ENCODE measurements at places on chromosomes 13 and 19.
A peak's percentile ranks its signal among the peaks of the same experiment; 100 is the strongest.

GRCh38 chr13:96768524-96768923 lies 225.8 kb downstream of the OXGR1 start:
- DNase-seq = no peak

GRCh38 chr13:31851216-31851615 lies 111.9 kb downstream of the RXFP2 start:
- no peak for DNase-seq

DNA sequence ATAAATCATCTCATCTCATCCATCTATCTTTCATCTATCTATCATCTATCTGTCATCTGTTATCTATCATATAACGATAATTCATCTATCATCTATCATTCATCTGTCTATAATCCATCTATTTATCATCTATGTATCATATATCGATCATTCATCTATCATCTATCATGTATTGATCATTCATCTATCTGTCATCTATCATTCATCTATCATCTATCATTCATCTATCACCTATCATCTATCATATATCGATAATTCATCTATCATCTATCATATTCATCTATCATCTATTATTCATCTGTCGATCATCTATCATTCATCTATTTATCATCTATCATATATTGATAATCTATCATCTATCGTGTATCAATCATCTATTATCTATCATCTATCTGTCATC lies 100.4 kb upstream of the ZNF492 start:
- DNase-seq = no peak

GRCh38 chr19:41955521-41955920 lies 3.6 kb downstream of the RABAC1 start:
- no peak for DNase-seq

DNA sequence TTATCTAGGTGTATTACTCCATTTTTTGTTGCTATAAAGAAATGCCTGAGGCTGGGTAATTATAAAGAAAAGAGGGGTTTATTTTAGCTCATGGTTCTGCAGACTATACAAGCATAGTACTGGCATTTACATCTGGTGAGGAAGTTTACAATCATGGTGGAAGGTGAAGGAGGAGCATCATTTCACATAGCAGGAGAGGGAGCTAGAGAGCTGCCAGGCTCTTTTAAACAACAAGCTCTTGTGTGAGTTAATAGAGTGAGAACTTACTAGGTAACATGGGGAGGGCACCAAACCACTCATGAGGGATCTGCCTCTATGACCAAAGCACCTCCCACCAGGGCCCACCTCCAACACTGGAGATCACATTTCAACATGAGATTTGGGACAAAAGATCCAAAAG lies 221.7 kb upstream of the GPC6 start:
- DNase-seq = no peak

- DNase-seq = no peak
Measured at GRCh38 chr19:16449330-16449961, 22.3 kb downstream of the EPS15L1 start.

DNA sequence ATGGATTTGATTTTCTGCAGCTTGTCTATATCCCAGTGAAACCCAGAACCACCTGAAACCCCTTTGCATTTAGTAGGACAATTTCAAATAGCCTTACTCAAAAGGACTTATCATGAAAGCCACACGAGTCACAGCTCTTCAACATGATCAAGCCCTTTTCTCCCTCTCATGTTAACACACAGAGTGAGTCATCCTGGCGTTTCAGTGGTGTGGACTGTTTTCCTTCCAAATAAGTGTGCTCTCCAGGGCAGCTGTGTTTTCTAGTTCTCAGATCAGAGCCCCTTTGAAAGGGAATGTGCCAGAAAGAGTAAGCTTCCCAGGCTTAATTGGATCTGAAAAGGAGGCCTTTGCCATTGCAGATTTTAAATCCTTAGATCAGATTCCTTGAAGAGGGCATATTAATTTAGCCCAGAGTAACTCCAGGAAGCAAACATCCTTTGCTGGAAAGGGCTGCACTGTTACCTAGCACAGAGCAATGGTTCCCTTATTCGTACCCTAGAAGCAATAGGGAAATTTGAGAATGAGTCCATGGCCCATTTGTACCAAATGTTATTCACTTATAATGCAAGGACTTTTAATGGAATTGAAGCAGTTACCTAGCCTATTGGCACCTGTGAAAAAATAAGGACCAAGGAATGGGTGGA lies 51.3 kb downstream of the ERICH6B start:
- DNase-seq = no peak

- peak; percentile 74 for DNase-seq
Measured at GRCh38 chr19:13847407-13848339, 29.3 kb upstream of the NANOS3 start.

- DNase-seq = no peak
Measured at GRCh38 chr19:29517946-29518345, 7.8 kb upstream of the VSTM2B start.

DNA sequence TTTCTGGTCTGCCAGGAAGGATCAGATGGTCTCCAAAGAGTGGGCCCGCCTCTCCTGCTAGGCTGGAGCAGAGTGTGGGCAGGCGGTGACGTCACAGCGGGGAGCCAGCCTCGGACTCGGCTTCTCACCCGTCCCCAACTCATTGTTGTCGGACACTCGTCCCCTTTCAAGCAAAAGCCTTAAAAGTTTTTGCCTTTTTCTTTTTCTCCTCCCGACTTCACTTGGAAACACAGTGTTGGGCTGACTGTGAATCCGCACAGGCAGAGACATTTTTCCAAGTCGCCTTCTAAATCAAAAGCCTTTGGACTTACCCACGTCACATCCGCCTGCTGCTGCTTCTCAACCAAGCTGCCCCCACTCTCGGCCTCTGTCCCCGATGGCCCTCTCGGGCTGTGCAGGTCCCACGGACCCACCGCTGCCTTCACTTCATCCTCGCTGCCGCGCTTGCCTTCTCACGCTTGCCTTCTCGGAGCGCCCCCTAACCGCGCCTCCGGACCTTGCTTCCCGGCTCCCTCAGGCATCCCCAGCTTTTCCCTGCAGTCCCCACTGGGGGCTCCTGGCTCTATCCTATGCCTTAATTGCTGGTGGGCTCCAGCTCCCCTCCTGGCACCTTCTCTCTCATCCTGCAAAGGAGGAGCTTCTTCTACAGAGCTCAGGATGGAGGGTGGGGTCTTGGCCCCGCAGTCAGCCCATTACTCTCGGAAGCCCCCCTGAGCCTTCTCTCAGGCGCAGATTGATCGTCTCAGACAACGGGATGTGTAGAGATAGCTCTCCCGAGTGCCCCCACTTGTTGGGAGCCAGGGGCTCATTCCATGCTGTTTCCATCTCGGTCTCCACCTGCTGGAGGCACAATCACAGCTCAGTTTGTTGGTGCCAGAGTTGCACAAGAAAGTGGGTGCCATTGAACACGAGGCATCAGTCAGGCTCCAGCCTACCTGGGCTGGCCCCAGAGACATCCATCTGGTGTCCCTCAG lies 3.9 kb upstream of the ZNF135 start:
- DNase-seq = no peak

GRCh38 chr19:18418029-18418482 lies 1.1 kb upstream of the SSBP4 start:
- DNase-seq = no peak

DNA sequence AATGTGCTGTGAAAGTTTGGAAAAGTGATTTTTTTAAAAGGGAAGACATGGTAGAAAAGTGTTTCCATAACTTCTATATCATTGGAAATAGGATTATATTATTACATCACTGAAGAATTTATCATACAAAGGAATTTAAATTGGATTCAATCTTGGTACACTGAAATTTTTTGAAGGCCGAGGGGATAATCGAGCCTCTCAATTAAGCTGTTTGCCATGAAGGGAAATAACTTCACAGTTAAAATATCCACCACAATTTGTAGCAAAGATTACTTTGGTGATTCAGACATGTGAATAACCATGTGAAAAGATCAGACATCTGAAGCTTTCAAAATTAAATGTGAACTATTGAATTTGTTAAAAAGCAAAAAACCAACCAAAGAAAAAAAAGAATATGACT lies 215.3 kb downstream of the KLF5 start:
- no peak for DNase-seq

DNA sequence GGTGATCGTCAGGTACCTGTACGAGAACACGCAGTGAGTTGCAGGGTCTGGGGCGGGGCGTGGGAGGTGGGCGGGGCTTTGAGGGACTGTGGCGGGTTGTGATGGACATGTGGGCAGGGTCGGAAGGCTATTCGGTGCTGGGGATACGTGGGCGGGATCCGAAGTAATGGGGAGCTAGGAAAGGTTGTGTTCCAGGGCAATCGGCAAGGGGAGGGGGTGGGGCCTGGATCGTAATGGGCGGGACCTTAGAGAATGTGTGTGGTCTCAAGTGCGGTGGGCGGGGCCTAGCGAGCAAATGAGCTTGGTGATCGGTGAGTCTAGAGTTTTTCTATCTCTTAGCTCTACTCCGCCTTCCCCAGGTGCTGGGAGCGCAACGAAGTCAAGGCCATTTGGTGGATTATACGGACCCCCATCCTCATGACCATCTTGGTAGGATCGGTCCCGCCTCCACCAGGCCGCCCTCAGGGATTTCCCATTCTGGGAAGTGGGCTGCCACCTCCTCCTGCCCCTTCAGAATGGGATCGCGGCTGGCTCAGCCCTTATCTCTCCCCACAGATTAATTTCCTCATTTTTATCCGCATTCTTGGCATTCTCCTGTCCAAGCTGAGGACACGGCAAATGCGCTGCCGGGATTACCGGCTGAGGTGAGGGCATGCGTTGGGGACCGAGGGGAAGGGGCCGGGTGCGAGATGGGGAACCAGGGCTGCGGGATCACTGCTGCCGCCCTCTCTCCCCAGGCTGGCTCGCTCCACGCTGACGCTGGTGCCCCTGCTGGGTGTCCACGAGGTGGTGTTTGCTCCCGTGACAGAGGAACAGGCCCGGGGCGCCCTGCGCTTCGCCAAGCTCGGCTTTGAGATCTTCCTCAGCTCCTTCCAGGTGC lies 9.6 kb downstream of the GIPR start:
- DNase-seq = peak; percentile 81

GRCh38 chr13:113186061-113186900 lies 22.2 kb downstream of the PCID2 start:
- DNase-seq = no peak

- no peak for DNase-seq
Measured at GRCh38 chr13:27024776-27025492, 146.7 kb downstream of the USP12 start.

All from activated T-cell treated with anti-CD3 and anti-CD28 coated beads, Interleukin-2, amount 50 U/mL, for 4 hours (primary cell).